ENCODE measurements at places on chromosomes 11 and 22.

DNA sequence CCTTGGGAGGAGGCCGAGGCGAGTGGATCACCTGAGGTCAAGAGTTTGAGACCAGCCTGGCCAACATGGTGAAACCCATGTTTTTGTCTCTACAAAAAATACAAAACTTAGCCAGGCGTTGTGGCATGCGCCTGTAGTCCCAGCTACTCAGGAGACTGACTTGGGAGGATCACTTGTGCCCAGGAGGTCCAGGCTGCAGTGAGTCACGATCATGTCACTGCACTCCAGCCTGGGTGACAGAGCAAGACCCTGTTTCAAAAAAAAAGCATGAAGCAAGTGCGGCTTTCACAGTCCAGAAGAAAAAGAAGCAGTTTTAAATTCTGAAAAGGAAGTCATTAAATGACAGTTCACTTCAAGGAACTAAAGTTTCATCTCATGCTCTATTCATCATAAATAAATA, 7.1 kb upstream of the LTO1 start:
- no peak for DNase-seq

DNA sequence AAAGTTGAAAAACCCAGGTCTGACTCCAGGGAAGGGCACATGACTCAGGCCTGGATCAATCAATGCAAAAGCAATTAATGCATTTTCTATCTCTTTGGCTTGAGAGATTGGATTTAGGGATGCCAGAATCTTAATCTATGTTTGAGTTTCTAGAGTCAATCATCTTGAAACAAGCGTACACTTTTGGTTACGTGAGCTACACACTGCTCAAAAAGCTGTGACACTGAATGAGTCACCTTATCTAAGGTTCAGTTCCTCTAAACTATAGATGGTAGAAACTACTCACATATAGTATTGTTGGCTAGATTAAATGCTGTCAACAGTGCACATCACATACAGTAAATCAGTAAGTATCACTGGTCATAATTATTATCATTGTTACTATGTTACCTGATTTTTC, 24.2 kb downstream of the MRE11 start:
- DNase-seq: no peak

DNA sequence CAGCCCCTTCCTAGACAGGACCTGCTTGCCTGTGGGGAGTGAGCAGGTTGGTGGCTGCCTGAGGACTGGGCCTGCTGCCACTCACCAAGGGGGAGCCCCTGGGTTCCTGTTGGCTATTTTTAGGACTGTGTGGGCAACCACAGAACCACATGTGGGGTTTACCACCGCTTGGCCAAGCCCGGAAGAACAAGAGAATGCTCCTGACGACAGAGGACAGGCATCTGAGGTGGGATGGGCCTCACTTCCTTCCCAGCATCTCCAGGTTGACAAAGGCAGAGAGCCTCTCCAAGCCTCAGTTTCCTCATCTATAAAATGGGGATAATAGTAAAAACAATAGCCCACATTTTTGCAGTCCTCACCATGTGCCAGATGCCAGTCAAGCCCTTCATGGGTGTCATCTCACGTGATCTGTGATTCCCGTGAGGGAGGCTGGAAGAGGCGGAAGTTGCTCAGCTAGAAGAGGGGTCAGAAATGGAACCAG, 43.6 kb downstream of the LRRC32 start:
- peak; percentile 61 for DNase-seq

DNA sequence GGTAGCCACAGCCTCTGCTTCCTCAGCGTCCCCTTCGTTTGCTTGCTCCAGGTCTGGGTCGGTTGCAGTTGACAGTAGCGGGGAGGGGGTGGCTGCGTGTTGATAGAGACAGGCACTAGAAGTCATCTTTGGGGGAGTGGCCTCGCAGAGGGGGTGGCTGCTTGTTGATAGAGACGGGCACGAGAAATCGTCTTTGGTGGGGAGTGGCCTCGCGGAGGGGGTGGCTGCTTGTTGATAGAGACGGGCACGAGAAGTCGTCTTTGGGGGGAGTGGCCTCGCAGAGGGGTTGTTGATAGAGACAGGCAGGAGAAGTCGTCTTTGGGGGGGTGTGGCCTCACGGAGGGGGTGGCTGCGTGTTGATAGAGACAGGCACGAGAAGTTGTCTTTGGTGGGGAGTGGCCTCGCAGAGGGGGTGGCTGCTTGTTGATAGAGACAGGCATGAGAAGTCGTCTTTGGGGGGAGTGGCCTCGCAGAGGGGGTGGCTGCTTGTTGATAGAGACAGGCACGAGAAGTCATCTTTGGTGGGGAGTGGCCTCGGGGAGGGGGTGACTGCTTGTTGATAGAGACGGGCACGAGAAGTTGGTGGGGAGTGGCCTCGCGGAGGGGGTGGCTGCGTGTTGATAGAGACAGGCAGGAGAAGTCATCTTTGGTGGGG, 328.3 kb downstream of the TBC1D22A start:
- DNase-seq: peak; percentile 58

- no peak for DNase-seq
These were observed 38.7 kb downstream of the TMEM45B start for GRCh38 chr11:129854232-129854805.

- no peak for DNase-seq
These were observed 914.5 kb downstream of the METTL15 start for GRCh38 chr11:29022676-29023075.

DNA sequence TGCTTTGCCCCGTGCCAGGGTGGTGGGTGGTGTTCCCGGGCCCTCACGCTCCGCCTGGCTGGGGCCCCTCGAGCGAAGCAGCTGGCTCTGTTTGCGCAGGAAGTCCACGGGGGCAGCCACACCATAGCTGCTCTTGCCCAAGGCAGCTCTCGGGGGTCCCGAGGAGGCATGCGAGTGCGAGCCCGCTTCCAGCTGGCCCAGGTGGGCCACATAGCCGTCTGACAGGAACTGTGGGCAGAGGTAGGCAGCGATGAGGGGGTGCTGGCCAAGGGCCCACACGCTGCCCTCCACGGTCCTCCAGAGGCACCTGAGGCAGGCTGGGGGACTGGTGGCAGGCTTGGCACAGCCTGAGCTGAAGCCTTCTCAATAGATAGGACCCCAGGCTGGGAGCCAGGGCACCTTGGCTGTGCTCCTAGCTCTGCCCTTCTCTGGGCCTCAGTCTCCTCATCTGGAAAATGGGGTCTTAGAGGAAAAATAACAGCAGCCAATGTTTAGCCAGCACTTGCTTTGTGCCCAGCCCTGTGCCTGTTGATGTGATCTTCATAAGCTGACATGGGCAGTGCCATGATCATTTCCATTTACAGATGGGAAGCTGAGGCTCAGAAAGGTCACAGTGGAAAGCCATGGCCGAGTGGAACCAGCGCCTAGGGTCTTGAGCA, 9.4 kb downstream of the AIP start:
- no peak for DNase-seq

DNA sequence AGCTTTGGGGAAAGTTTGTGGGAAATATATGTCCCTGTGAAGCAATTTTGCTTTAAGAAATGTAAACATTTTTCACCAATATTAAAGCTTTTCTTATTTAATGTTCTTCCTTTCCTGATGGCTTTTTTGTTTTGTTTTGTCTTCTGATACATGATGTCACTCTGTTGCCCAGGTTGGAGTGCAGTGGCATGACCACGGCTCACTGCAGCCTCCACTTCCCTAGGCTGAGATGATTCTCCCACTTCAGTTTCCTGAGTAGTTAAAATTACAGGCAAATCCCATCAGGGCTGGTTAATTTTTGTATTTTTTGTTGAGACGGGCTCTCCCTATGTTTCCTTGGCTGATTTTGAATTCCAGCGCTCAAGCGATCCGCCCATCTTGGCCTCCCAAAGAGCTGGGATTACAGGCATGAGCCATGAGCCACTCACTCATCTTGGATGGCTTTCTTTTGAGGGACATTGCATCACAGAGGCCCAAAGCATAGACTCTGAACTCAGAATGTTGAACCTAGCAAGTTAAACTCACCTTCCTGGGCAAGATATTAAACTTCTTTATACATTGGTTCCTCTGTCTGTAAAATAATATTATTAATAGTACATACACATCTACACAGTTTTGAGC, 651 bp upstream of the CARD16 start:
- DNase-seq: peak; percentile 54

GRCh38 chr11:17864478-17864941, 129.9 kb downstream of the KCNC1 start:
- no peak for DNase-seq

GRCh38 chr11:13965337-13965736, 2.8 kb downstream of the SPON1 start:
- DNase-seq: no peak

DNA sequence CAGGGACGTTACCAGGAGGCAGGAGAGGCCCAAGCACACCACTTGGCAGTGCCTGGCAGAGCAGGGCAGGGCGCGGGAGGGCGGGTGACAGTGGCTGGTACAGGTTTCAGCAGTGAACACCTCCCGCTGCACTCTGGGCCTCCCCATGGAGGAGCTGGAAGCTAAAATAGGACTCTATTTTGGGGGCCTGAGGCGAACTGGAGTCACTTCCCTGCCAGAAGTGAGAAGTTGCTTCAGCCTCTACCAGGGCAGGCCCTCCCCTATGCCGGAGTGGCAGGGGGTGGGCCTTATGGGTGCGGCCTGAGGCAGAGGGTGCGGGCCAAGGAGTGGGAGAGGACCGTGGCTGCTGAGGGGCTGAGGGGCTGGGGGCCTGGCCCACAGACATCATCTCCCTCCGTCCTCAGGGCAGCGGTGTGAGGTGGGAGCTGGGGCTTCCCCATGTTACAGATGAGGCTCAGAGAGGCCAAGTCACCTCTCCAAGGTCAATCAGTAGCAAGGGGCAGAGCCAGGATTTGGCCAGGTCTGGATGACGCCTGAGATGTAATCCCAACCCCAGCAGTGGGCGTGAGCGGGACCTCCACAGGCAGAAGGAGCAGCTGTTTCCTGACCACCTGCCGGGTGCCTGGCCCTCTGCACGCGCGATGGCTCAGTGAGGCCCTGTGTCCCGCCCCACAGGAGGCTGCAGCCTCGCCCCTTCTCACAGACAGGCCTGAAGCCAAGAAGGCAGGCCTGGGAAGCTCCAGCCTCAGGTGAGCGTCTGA, 39.3 kb downstream of the KCNJ4 start:
- DNase-seq: no peak

GRCh38 chr11:93524858-93525257, 18.3 kb downstream of the SMCO4 start:
- DNase-seq: no peak

DNA sequence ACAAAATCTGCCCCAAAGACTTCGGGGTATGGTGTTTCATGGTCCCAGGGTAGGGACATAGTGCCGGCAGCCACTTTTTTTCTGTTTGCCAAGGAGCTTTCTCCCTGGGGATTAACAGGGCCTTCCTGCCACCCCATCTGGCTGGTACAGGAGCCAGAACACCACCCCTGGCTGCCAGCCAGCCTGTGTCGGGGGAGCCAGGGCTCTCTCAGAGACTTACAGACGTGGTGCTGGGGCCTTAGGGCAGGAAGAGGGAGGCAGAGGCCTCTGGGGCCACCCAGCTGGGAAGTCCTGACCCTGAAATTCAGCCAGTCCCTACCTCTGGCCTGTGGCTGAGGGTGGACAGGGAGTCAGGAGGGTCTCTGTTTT, 52.4 kb upstream of the CDON start:
- no peak for DNase-seq

- DNase-seq: no peak
These were observed 14.6 kb downstream of the MS4A18 start for GRCh38 chr11:60739114-60739513.

DNA sequence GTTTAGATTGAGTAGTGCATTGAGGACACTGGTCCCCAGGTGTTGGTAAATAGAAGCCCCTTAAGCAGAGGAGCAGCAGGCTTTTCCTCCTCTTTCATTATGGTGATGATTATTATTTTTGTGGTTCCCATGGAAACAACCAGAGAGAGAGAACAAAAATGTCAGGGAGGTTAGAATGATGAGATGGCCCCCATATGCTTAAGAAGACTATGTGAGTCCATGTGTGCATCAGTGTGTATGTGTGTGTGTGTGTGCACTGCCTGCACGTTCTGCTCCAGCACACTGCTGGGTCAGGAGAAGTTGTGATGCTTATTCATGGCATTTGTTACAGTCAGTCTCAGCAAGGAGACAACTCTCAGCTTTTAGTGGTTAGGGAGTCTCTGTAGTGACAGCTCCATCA, 724.2 kb downstream of the NTM start:
- no peak for DNase-seq

- no peak for DNase-seq
These were observed 17.1 kb downstream of the CFAP300 start for GRCh38 chr11:102064316-102064715.

DNA sequence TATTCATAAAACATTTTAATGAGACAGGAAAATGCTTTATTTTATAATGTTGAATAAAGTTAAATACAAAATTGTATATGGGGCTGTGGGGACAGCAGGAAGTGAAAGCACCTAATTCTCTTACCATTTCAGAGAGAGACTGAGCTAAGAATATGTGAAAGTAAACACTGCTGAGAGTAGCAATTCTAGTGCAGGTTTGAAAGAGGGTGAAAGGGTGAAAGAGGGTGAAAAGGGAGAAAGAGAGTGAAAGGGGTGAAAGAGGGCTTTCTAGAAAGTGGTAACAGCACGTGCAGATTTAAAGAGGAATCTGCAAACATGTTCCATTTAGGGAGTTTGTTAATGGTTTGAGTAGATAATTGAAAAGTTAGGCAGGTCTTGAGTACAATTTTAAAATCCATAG, 652.0 kb upstream of the CCDC90B start:
- no peak for DNase-seq

- no peak for DNase-seq
These were observed 63.5 kb upstream of the TP53AIP1 start for GRCh38 chr11:129006161-129006560.

GRCh38 chr11:88454881-88455280, 117.3 kb upstream of the CTSC start:
- DNase-seq: peak; percentile 13

GRCh38 chr11:58629857-58630256, 7.4 kb downstream of the CNTF start:
- peak; percentile 61 for DNase-seq

Data from amniotic epithelial cell (primary cell).